ENCODE measurements at places on chromosomes 11 and 22. TPM values are rescaled to one million over a fixed set of nuclear protein-coding genes. Genes with fewer than 3 reads are reported as not detected.

DNA sequence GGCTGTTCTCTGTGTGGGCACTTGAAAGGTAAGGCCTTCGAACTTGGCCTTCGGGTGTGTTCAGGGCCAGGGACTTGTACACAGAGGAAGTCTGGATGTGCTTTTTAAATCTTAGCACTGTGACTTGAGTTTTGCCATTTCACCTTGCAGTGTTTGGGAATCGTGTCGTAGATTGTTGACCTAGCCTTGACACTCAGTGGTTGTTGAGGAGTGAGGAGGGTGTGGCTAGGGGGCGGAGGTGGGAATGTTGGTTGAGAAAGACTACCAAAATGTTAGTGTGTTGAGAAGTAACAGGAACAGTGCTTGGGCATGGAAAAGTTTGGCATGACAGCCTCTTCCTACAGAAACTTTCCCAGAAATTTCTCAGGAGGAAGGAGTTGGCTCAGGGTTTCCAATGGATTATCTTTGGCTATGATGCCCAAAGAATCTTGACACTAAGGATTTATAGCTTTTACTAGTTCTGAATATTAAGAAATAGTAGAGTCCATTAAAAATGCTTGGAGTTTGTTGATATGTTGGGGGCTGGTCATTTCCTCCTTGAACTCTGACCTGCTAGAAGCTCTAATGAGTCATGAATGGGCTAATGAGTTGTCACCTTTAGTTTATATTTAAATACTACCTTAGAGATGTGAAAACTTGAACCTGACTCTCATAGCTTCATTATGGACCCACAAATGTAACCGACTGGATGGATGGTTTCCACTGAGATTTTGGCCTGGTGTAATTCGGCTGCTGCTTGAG is 40.6 kb downstream of the BARX2 start:
- no peak overlapping the region for H3K27ac ChIP-seq
- peaks cover 26% of the 10 kb centered on the region for H3K27me3 ChIP-seq
- no peaks in the 10 kb centered on the region for H3K4me1 ChIP-seq
- no peaks in the 10 kb centered on the region for H3K36me3 ChIP-seq
- DNase-seq, result no peak
- H3K4me3 ChIP-seq, result no peak overlapping the region

DNA sequence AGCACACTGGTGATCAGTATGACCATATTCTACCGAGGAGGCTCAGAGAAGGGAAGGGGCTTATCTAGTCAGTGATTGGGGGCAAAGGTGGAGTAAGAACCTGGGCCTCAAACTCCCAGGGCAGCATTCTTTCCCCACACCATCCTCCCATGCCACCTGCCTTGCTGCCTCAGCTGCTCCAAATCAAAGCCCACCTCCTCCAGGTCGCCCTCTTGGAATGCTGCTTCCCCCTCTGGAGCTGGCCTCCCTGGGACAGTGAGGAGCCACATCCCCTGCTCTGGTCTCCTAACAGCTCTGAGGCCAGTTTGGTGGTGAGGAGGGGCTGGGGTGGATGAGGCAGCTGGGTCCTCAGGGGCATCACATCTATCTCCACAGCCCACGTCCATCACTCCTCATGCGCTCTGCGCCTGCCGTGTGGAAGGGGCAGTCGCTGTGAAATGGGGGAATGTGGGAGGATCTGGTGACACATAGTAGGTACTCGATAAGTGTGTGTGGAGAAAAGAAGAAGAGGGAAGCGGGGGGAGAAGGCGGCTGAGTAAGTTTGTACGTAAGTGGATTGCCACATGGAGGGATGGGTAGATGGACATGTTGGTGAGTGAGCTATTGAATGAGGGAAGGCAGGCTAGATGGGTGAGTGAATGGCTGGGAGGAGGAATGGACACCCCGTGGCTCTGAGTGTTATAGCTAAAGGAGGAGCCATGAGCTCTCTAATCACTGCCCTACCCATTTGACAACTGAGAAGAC is 16.1 kb upstream of the ARHGEF17 start:
- no peaks in the 10 kb centered on the region for H3K36me3 ChIP-seq
- H3K27ac ChIP-seq, result peak overlapping the region; percentile 59
- H3K4me1 ChIP-seq, result peaks cover 59% of the 10 kb centered on the region
- no peaks in the 10 kb centered on the region for H3K27me3 ChIP-seq

DNA sequence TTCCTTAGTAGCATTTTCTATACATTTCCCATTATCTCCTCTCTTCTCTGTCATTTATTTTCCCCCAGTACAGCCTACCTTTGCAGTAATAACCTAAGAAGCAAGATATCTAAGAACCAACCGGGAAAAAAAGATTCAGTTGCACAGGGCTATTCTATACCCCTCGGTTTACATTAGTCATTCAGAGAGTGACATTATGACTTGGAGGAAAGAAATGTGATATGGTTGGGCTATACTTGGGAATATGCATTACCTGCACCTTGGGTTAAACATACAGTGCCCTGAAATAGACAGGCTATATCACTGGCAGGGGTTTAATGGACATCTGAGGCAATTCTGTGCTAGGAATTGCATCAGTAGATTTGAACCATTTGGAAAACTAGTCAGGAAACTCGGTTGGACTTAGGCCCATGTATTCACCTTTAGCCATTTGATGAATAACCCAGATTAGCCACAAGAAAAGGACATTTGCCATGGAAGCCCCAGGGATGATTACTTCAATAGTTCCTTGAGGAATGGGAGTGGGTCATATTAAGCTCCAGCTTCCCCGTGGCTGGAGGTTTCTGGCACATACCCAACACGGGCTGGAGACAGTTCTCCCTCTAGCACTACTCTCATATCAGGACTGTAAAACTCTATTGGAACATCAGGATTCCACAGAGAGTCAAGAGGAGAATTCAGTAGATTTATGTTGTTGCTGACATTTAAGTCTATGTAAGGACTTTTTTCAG is 973.2 kb downstream of the NTM start:
- H3K27ac ChIP-seq, result no peak overlapping the region
- H3K4me3 ChIP-seq, result no peak overlapping the region
- no peaks in the 10 kb centered on the region for H3K36me3 ChIP-seq

DNA sequence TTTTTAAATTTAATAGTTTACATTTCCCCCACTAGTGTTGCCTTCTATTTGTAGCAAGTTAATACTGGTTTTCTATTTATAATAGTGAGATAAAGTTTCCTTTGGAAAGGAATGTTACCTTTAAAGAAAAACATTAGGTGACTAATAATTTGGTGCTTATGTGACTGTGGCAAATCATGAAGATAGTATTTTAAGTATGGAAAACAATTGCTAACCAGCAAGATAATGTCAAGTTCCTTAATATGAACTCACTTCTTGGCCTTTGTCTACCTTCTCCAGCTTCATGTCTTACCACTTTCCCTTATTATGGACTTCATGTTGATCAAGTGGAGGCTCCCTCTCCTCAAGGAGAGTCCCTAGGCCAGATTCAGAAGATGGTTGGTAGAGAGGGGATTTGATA is 27.2 kb downstream of the ARHGEF12 start:
- no peaks in the 10 kb centered on the region for H3K27me3 ChIP-seq
- H3K4me3 ChIP-seq, result no peak overlapping the region
- peaks cover 15% of the 10 kb centered on the region for H3K36me3 ChIP-seq
- DNase-seq, result no peak

- peaks cover 14% of the 10 kb centered on the region for H3K36me3 ChIP-seq
- H3K27ac ChIP-seq, result no peak overlapping the region
- no peak for DNase-seq
- peaks cover 4% of the 10 kb centered on the region for H3K27me3 ChIP-seq
- no peaks in the 10 kb centered on the region for H3K4me1 ChIP-seq
- no peak overlapping the region for H3K4me3 ChIP-seq
Observed at GRCh38 chr22:20105456-20106204, 10.3 kb upstream of the RANBP1 start.

DNA sequence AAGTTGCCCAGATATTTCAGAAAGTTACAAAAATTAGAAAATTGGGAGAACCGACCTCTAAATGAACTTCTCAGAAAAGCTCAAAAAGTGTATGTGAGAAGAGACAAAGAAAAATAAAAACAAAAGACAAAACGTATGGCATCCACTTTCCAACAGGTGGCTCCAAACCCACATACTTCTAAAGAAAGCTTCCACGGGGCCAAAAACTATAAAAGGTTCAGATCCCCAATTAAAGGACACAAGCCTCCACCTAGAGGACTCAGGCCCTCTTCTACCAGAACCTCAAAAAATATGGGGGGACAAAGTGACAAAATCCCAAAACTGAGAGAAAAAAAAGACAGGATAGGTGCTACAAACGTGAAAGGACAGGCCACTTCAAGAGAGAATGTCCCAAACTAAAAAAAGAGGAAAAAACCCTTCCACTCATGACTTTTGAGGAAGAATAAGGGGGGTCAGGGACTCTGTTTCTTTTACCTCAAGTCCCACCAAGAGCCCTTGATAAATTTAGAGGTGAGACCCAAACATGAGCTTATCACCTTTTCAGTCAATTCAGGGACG is 8.8 kb downstream of the SCGB2A1 start:
- DNase-seq, result peak; percentile 3
- H3K27ac ChIP-seq, result no peak overlapping the region
- H3K4me1 ChIP-seq, result no peaks in the 10 kb centered on the region
- no peak overlapping the region for H3K4me3 ChIP-seq
- peaks cover 31% of the 10 kb centered on the region for H3K27me3 ChIP-seq

DNA sequence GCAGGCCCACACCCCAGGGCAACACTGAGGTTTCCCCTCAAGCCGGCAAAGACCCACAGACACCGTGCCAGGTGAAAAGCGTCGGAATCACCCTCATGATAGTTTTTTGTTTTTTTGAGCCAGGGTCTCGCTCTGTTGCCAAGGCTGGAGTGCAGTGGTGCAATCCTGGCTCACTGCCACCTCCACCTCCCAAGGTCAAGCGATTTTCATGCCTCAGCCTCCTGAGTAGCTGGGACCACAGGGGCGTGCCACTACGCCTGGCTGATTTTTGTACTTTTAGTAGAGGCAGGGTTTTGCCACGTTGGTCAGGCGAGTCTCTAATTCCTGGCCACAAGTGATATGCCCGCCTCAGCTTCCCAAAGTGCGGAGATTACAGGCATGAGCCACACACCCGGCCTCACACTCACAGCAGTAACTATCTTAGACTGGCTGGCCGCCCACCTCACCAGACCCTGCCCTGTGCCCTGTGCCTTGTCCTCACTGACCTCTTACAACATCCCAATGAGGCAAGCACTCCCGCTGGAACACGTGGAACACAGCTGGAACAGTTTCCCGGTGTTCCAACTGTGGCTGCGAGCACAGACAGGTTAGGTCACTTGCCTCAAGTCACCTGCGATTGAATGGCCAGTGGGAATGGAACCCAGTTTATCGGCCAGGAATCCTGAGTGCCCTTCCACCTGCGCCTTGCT is 21.1 kb downstream of the LRRC10B start:
- no peaks in the 10 kb centered on the region for H3K4me1 ChIP-seq
- no peak for DNase-seq
- H3K36me3 ChIP-seq, result no peaks in the 10 kb centered on the region
- H3K27me3 ChIP-seq, result peaks cover 56% of the 10 kb centered on the region
- H3K4me3 ChIP-seq, result no peak overlapping the region
- H3K27ac ChIP-seq, result no peak overlapping the region

GRCh38 chr11:79506734-79507344 is 66.0 kb upstream of the TENM4 start:
- H3K4me3 ChIP-seq, result no peak overlapping the region
- peaks cover 39% of the 10 kb centered on the region for H3K27me3 ChIP-seq
- no peaks in the 10 kb centered on the region for H3K4me1 ChIP-seq
- no peak for DNase-seq

GRCh38 chr22:19117111-19117512 is 5.1 kb downstream of the DGCR2 start:
- no peak overlapping the region for H3K4me3 ChIP-seq
- no peak overlapping the region for H3K27ac ChIP-seq
- peaks cover 33% of the 10 kb centered on the region for H3K4me1 ChIP-seq
- H3K36me3 ChIP-seq, result no peaks in the 10 kb centered on the region
- DNase-seq, result no peak

DNA sequence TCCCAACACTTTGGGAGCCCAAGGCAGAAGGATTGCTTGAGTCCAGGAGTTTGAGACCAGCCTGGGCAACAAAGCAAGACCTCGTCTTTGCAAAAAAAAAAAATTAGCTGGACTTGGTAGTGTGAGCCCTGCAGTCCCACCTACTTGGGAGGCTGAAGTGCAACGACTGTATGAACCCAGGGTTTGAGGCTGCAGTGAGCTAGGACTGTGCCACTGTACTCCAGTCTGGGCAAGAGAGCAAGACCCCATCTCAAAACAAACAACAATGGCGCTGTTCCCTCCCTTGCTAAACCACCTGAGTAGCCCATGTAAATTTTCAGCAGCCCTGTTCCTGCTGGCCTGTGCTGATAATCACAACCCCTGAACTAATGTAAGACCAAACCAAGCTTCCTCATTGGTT is 3.1 kb downstream of the LAMTOR1 start:
- H3K4me3 ChIP-seq, result no peak overlapping the region
- H3K27me3 ChIP-seq, result peaks cover 6% of the 10 kb centered on the region
- DNase-seq, result no peak
- peak overlapping the region; percentile 94 for H3K27ac ChIP-seq
- H3K36me3 ChIP-seq, result peaks cover 49% of the 10 kb centered on the region
- H3K4me1 ChIP-seq, result peaks cover 38% of the 10 kb centered on the region

- no peaks in the 10 kb centered on the region for H3K36me3 ChIP-seq
- no peaks in the 10 kb centered on the region for H3K4me1 ChIP-seq
- DNase-seq, result no peak
- no peak overlapping the region for H3K4me3 ChIP-seq
- no peak overlapping the region for H3K27ac ChIP-seq
Observed at GRCh38 chr11:37407461-37407860, 809.4 kb upstream of the RAG2 start.

- H3K36me3 ChIP-seq, result no peaks in the 10 kb centered on the region
- H3K27ac ChIP-seq, result no peak overlapping the region
- no peaks in the 10 kb centered on the region for H3K27me3 ChIP-seq
- no peak for DNase-seq
- no peak overlapping the region for H3K4me3 ChIP-seq
Observed at GRCh38 chr11:105718641-105719040, 108.8 kb downstream of the GRIA4 start.

- no peak overlapping the region for H3K27ac ChIP-seq
- H3K36me3 ChIP-seq, result peaks cover 4% of the 10 kb centered on the region
- no peak overlapping the region for H3K4me3 ChIP-seq
Observed at GRCh38 chr11:82288471-82288870, 445.2 kb downstream of the FAM181B start.

DNA sequence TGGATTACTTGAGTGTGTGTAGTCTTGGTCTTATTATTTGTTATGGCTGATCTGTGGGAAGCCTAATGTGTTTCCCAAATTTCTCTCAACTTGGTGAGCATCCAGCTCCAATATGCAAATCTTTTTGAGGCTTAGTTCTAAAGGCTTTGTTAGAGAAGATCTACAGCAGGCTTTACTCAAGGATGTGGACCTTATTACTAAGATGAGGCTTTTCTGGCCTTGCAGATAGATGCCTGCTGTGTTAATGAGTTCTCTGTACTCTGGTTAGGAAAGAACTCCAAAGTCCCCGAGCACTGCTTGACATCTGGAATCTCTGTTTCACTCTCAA is 24.1 kb downstream of the MYEOV start:
- DNase-seq, result no peak
- H3K4me1 ChIP-seq, result no peaks in the 10 kb centered on the region
- peaks cover 2% of the 10 kb centered on the region for H3K27me3 ChIP-seq
- no peak overlapping the region for H3K27ac ChIP-seq

Gene TUBA8
- total RNA-seq, result 0.39 TPM

Gene RTN4RL2
- 0.40 TPM for total RNA-seq

Gene LMO2
- not detected for total RNA-seq

Gene OR51I1
- not detected for total RNA-seq

Gene TCP11L1
- 38.7 TPM for total RNA-seq

Gene TIGD3
- not detected for total RNA-seq

Gene PKP3
- total RNA-seq, result 2.9 TPM
